ENCODE measurements at places on chromosomes 3 and 15. TPM values are rescaled to one million over a fixed set of nuclear protein-coding genes. Genes with fewer than 3 reads are reported as not detected.

Gene ALDH1L1
- 3.3 TPM for polyA plus RNA-seq

Gene SI
- polyA plus RNA-seq = not detected

Gene LIPC
- polyA plus RNA-seq = 0.20 TPM

Gene NR1I2
- 0.08 TPM for polyA plus RNA-seq

DNA sequence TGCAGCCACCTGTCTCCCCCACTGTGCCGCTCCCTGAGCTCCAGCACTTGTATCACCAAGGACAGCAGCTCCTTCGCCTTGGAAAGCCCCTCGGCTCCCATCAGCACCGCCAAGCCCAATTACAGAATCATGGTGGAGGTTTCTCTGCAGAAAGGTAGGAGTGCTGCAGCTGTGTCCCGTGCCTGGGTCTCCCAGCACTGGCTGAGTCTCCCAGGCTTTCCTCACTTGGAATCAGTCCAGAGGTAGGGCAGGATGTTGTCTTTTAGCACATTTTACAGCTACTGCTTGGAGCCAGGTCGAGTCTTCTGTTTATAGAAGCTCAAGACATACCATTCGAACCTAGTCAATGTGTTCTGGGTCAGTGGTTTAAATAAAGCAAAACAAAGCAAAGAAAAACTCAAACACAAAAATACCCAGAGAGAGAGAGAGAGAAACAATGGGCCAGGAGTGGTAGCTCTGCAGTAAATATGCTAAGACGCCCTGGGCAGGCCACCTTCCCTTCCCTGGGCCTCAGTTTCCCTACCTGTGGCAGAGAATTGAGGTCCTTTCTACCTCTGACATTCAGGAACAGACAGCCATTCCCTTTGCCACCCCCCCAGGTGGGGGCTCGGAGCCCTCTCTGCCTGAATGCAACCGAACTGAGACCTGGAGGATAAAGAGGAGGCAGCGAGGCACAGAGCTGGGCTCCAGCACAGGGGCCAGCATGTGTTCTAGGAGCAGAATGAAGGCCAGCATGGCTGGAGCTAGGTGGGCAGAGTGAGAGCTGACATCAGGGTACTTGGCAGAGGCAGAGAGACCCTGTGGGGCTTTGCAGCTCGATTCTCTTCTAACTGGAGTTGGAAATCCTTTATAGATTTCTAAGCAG, 44.1 kb downstream of the STARD5 start:
- peak; percentile 9 for DNase-seq

DNA sequence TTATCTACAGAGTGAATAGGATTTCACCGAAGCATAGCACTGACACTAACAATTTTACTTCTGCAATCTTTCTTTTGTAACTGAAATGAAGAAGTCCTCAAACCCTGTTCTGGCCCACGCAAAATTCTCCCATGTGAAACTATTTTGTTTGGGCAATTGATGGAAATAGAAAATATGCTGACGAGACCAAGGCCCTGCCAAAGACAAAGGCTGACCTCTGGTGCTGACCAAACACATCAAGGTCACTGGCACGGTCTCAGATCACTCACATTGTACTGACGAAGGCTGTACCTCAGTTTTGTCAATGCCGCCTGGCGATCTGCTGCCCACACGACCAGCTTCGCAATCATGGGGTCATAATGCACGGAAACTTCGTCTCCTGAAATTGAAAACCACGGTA, 58.4 kb upstream of the DCUN1D1 start:
- DNase-seq = no peak

DNA sequence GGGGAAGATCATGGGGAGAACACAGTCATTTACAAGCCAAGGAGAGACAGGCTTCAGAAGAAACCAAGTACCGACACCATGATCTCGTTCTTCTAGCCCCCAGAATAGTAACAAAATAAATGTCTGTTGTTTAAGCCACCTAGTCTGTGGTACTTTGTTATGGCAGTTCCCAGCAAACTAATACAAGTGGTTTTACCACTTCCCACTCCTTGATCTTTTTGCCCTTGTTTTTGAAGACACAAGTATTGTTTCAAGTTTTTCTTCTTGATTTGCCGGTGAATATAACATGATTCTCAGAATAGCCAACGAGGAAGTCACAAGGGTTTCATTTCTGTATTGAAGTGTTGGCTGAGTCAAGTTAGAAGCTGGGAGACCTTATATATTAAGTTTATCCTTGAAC, 220.3 kb downstream of the SOX2 start:
- DNase-seq = no peak

DNA sequence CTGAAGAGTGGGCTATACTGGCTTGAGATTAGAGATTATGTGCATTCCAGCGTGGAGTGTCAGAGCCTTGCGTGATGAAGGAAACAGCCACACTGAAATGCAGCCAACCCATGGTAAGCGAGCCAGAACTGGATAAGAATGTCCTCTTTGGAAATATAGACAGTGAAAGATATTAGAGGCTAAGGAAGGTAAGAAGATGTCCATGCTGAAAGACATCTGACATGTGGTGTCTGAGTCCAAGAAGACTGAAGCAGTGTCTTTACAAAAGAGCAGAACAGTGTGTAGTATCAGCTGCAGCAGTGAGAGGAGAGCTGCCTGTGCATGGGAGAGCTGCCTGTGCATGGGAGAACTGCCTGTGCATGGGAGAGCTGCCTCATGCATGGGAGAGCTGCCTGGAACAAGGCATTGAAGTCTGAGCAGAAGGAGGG, 672.2 kb downstream of the DIPK2A start:
- DNase-seq = peak; percentile 28

DNA sequence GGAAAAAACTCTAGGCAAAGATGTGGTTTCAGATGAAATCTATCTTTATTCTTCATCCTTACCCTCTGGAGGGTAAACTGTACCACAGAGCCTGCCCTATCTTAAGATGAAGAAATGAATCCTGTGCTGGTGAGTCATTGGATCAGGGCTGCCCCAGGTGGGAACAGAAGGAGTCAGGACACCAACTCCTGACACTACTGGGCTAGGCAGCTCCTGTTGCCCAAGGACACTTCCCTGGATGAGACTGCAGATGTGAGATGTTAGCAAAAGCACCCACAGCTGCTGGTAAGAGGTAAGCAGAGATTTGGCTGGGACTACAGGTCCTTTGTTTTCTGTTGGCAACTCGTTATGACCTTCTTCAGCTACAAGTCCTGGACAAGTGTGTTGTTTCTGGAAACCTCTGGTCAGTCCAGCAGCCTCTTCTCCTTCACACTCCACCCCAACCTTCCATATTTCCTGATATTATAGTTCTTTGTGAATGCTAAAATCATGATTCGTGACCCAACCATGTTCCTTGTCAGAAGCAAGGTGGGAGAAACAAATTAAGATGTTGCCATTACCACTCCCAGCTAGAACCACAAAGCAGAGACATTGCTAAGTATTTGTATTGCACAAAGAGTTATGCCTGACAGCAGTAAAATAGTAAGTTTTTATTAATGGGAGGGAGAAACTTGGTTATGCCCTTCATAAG, 104.2 kb upstream of the TGFBR2 start:
- DNase-seq = no peak

GRCh38 chr3:184037816-184038215, 6.3 kb downstream of the HTR3D start:
- no peak for DNase-seq

DNA sequence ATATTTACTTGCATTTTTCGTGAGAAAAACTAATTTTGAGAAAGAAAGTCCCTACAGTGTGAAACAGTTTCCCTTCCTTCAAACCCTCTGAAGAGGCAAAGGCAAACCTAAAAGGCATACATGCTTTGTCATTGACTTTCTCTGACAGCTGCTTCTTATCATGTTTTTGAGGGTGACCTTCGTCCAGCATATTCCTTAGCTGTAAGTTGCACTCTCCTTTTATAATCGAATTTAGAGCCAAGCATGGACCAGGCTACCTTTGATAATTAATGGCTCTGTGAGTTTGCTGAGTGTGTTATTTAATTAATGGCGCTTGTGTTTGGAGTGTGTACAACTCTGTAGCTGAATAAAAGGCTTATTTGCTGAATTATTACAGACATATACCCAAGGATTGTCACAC, 684.2 kb upstream of the CFAP20DC start:
- no peak for DNase-seq

- no peak for DNase-seq
Measured at GRCh38 chr15:48175126-48175525, 3.0 kb downstream of the MYEF2 start.

DNA sequence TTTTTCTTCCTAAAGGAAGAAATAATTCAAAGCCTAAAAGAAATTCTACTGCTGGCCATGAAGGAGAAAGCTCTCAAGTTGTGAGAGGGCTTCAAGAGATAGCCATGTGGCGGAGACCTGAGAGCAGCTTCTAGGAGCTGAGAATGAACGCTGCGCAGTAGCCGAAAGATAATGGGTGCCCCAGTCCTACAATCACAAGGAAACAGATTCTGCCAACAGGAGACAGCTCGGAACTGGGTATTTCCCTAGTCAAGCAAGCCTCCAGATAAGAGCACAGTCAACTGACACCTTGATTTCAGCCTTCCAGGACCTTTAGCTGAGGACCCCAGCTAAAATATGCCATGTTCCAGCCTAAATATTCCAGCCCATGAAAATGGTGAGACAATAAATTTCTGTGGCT, 824.1 kb downstream of the FHIT start:
- DNase-seq = no peak

DNA sequence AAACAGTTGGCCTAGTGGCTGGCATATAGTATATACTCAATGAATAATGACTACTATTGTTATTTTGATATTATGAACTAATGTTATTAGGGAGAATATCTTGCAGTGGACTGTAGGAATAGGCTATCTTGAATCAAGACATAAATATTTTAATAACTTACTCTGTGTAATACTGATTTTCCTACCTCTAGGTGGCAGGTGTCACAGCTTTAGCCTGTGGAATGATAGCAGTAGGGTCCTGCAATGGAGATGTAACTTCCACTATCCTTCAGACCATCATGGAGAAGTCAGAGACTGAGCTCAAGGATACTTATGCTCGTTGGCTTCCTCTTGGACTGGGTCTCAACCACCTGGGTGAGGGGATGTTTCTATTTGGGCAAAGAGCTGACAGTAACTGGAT, 6.5 kb downstream of the PSMD2 start:
- DNase-seq = no peak

All from lung (tissue), 17 donors.